ENCODE measurements at places on chromosomes 2 and 18. TPM values are rescaled to one million over a fixed set of nuclear protein-coding genes. Genes with fewer than 3 reads are reported as not detected.

Gene TDRD15
- total RNA-seq, result 1.9 TPM

Gene SCG2
- total RNA-seq, result 0.48 TPM

Gene SGPP2
- 0.57 TPM for total RNA-seq

Gene REEP1
- total RNA-seq, result 0.25 TPM

Gene IL36B
- not detected for total RNA-seq

Gene PCARE
- total RNA-seq, result not detected

Gene NOSTRIN
- total RNA-seq, result 0.68 TPM

GRCh38 chr2:212968284-212969081, 182.9 kb downstream of the IKZF2 start:
- no peak for DNase-seq

DNA sequence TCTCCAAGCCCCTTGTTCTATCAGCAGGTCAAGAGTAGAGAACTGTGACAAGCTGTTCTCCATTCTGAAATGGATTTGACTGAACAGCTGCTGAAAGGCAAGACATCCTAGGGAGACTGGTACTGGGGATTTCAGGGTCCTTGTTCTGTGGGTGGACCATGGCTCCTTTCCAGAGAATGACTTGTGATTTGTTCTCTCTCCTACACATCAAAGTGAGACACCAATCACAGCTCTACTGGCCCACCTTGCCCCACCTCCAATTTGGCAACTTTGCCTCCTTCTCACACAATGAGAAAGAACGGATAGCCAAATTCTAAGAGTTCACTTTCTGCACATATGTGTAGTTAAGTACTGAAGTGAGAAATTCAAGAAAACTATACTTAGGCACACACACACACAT, 67.4 kb downstream of the BCL11A start:
- DNase-seq, result no peak

GRCh38 chr2:174343343-174343622, 8.5 kb downstream of the SP9 start:
- DNase-seq, result no peak

DNA sequence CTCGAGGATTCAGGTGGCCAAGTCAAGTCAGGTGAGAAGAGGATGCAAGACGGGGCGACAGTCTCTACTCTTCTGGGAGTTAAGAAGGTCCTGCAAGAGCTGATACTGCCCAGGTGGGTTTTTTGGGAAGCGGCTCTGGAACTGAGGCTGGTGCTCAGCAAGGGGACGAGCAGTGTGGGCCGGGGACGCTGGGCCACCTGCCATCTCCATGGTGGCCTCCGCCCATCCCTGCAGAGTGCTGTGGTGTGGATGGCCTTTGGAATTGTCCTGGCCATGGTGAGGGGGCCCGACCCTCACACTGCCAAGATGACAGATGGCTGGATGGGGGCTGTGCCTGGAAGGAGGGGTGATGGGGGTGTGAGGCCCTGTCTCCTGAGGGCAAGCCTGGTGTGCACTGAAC, 34.2 kb upstream of the LDLRAD4 start:
- no peak for DNase-seq

- no peak for DNase-seq
Observed at GRCh38 chr2:132929786-132930185, 259.8 kb upstream of the LYPD1 start.

DNA sequence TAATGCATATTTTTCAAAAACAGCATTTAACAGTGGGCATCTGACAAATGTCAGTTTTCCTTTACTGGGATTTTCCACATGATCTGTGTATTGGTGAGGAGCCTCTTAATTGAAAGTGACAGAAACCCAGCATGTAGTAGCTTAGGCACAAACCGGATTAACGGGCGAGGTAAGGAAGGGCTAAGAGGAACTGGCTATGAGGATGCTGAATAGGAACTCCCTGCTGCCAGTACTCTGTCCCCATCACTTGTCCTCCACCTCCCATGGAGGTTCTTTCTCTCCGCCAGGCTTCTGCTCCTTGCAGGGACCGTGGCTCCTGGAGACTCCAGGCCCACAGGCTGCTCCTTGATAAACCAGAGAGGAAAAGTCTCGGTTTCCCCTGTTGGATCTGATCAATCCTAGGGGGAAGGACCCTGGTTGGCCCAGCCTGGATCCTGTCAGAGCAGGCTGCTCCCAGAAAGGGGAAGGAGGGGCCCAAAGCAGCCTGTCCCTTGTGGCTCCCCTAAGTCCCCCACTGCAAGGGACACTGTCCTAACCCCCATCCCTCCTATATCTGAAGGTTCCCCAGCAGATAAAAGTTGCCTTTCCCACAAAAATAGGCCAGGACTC, 10.3 kb downstream of the TEX44 start:
- DNase-seq, result no peak

GRCh38 chr2:178828486-178828881, 21.3 kb upstream of the TTN start:
- DNase-seq, result no peak

- no peak for DNase-seq
Observed at GRCh38 chr2:231001921-231002320, 6.0 kb downstream of the SPATA3 start.

- DNase-seq, result peak; percentile 93
Observed at GRCh38 chr2:62287899-62288880, 92.3 kb downstream of the B3GNT2 start.

GRCh38 chr18:11494107-11494506, 115.3 kb upstream of the SLC35G4 start:
- DNase-seq, result no peak

GRCh38 chr18:76658627-76659026, 163.6 kb upstream of the ZNF516 start:
- DNase-seq, result no peak

DNA sequence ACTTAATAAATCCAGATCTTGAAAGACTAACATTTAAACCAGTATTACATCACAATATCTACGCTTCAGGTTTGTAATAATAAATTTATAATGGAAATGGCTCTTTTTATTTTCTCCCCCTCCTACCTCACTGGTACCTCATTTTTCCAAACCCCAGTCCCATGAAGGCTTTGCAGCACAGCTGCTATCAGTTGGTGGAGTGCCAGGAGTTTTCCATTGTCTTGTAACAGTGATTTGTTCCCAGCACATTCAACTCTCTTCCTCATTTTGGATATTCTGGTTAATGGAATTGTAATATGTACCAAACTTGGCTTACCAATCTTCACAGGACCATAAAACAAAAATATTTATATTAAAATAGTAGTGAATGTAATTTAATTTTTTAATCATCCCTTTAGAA, 91.2 kb downstream of the VRK2 start:
- DNase-seq, result no peak

DNA sequence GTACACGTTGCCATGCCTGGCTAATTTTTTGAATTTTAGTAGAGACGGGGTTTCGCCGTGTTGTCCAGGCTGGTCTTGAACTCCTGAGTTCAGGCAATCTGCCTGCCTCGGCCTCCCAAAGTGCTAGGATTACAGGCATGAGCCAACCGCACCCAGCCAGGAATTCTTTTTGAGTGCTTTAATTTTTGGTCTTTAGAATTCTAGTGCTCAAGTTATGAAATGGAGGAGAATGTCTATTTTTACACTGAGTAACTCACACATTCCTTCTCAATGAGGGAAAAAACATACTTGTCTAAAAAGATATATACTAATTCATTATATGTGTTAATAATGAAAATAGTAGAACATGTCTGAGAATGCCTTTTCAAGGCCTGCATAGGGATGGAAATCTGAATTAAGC, 8.5 kb downstream of the ZNF396 start:
- no peak for DNase-seq

- DNase-seq, result no peak
Observed at GRCh38 chr2:128505150-128505490, 186.5 kb upstream of the HS6ST1 start.

DNA sequence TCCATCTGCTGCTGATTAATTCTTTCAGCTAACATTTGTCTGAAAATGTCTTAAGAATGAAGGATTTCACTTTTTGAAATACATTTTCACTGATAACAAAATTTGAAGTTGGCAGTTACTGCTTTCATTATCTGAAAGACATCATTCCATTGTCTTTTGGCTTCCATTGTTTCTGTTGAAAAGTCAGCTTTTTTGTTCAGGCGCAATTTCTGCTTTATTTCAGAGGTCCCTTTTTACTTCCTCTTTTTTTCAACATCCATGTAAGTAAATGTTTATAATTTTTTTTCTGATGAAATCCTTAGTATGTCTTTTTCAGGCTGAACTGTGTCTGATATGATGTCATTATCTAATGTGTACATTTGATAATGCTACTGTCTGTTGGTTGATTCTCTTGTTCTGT, 184.2 kb downstream of the RND3 start:
- DNase-seq, result no peak
